ENCODE measurements at places on chromosomes 2 and 18.
A peak's percentile ranks its signal among the peaks of the same experiment; 100 is the strongest.

DNA sequence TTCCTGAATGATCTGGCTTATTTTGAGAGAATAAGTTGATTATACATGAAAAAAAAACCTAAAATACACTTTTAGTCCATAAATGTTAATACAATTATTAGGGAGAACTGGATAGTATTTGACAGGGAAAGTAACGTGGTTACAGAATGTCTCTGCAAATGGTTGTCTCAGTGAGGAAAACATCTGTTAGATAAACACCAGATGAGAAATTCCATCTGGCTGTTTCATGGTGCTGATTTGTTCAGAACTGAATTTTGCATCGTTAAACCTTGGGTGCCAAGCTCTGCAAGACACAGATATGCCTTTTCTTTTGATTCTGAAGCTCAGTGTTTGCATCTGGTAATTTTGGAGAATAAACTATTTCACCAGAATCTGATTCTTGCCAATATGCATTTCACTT is 90.4 kb downstream of the SCN3A start:
- DNase-seq, result no peak

DNA sequence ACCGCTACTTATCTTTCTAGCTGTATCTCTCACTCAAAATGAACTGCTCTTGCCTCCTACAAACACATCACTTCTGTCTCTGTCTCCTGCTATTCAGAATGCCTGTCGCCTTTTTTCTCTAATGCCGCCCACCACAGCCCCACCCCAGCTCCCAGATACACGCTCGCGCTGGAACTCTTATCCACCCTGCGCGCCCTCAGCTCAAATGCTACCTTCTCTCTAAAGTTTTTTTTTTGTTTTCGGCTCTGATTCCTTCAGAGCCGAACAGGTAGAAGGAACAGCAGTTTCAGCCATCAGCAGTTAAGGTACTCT is 3.9 kb upstream of the SOS1 start:
- DNase-seq, result no peak

DNA sequence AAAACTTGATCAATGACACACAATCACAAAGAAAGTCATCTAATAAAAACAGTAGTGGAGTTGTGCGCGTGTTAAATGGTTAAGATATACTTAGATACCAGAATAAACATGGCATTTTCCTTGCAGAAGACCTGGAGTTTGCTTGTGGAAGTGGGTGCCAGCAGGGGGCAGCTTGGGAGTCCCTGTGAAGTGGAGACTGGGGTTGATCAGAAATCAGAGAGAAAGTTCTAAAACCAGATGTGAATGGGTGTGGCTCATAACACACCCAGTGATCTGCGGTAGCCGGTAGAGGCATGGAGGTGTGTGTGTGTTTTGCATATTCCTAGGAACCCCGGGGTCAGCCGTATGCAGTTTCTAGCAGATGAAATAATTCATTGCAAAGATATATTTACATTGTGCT is 300.1 kb upstream of the TRIB2 start:
- peak; percentile 41 for DNase-seq

DNA sequence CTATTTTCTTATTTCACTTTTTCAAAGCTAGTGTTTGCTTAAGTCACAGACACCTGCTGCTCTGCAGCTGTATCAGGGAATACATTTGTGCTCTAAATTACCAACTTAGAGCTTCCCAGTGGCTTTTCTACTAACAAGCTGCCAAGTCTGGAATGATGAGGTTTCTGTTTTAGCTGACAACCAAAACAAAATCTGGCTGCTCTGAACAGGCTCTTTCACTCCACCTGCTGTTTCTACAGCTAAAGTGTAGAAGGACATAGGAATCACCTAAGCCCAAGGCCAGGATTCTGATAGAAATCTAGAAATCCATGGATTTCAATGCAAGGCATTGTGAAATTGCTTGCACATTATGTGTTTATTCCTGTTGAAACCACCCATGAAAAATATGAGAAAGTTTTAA is 201.2 kb downstream of the SUCLG1 start:
- DNase-seq, result peak; percentile 25

DNA sequence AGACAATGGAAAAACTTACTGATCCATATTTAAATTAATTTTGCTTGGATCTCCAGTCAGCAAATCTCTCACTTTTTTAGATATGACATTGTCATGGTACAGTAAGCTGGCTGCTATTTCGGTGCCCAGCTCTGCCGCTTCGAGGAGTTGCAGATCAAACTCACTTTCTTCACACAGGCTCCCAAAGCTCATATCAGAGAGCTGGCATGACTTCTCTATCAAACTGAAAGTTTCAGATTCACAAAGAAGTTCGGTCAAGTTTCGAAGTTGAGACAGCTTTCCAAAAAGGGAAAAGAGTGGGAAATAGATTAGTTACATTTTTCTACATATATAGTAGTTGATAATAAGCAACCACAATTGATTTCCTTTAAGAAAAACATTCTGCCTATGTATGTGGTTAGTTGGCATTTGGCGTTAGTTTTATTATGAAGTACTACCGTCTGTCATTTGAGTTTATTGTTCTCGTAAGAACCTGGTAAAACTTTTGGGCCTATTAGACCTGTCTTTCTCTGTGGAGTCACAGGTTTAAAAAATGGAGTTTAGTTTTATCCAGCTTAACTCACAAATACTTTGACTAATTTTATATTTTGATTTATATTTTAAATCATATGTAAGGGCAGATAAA is 118.8 kb downstream of the ABCA12 start:
- DNase-seq, result no peak

- no peak for DNase-seq
These were observed 480.4 kb downstream of the KCNJ3 start for GRCh38 chr2:155178921-155179320.

GRCh38 chr2:102832789-102833188 is 71.0 kb downstream of the TMEM182 start:
- DNase-seq, result no peak

- DNase-seq, result no peak
These were observed 152.3 kb downstream of the DIS3L2 start for GRCh38 chr2:232113821-232114220.

GRCh38 chr2:29223851-29224692 is 108.9 kb downstream of the CLIP4 start:
- peak; percentile 52 for DNase-seq

DNA sequence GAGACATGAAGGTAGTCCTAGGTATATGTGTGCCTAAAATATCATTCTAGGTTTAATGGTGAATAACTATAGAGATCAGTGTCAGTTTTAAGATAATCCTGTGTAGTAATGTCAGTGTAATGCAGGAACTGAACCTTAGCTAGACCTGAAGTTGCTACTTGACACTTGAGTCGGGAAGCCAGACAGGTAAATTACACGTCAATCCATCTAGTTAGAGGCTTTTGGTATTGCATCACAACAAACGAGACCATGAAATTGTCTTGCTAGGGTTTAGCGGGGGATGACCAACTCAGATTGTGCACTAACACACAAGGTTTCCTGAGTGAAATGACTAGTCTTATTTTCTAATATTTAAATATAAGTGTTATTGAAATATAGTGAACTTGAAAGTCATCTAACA is 2.0 kb downstream of the YPEL5 start:
- no peak for DNase-seq
